ENCODE measurements at places on chromosomes 2 and 18. TPM values are rescaled to one million over a fixed set of nuclear protein-coding genes. Genes with fewer than 3 reads are reported as not detected.

ZSCAN30 gene
- 60.3 TPM for polyA plus RNA-seq

PLEK gene
- polyA plus RNA-seq: 4.2 TPM

GKN2 gene
- polyA plus RNA-seq: not detected

CNPPD1 gene
- 71.7 TPM for polyA plus RNA-seq

CELF4 gene
- 3.7 TPM for polyA plus RNA-seq

MTLN gene
- 16.7 TPM for polyA plus RNA-seq

ABCB11 gene
- polyA plus RNA-seq: not detected

VWC2L gene
- polyA plus RNA-seq: 0.04 TPM

INSIG2 gene
- polyA plus RNA-seq: 29.7 TPM

MCM6 gene
- polyA plus RNA-seq: 63.3 TPM

RGPD4 gene
- not detected for polyA plus RNA-seq

SPC25 gene
- polyA plus RNA-seq: 18.6 TPM

TNS1 gene
- 75.9 TPM for polyA plus RNA-seq
